Retinal pigment epithelial cell (primary cell): ENCODE measurements at places on chromosomes 7 and 10.

DNA sequence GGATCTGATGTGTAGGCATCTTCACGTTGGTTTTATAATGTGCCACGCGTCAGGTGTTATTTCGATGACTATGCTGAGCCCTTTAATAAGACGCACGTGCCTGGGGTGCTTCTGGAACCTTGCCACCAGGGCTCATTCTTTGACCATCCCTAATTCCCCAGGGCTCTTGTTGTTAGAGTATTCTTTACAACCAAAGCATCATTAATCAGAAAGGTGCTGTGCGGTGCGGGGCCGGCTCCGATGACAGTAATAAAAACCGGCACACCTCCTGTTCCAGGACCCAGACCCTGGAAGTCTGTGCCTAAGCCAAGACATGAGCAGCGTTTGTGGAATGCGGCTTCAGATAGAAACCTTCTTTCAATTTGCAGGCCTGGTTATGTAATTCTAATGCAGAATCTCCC is 58.4 kb downstream of the MGMT start:
- peak; percentile 44 for DNase-seq

DNA sequence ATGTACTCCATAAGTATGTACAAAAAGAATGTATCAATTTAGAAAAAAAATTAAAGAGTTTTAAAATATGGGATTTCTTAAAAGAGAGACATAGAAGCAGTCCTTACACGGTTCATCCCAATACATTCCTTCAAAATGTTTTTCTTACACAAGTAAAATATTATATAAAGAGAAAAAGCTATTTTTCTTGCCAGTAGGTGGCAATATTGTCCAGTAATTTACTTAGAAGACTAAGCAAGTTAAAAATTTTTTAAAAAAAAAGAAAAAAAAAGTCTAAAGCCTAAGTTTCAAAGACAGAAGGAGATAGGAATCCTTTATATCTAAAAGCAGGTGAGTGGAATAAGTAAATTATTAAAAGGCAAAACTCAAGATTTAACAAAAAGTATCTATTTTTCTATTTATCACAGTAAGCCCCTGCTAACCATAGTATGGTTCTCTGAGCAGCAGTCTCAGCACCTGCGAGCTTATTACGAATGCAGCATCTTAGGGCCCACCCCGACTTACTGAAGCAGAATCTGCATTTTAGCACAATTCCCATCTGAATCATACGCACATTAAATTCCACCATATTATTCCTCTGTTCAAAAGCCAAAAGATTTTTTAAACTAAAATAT is 240.6 kb downstream of the DGKI start:
- no peak for DNase-seq

DNA sequence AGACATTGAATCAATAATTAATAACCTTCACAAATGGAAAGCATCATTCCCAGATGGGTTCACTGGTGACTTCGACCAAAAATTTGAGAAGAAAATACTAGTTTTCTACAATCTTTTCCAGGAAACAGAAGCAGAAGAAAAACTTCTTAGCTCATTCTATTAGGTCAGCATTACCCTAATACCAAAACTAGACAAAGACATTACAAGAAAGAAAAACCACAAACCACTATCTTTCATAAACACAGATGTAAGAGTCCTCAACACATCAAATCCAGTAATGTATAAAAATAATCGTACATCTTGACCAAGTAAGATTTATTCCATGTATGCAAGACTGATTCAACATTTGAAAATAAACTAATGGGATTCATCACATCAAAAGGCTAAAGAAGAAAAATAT is 64.0 kb upstream of the CDK1 start:
- no peak for DNase-seq

DNA sequence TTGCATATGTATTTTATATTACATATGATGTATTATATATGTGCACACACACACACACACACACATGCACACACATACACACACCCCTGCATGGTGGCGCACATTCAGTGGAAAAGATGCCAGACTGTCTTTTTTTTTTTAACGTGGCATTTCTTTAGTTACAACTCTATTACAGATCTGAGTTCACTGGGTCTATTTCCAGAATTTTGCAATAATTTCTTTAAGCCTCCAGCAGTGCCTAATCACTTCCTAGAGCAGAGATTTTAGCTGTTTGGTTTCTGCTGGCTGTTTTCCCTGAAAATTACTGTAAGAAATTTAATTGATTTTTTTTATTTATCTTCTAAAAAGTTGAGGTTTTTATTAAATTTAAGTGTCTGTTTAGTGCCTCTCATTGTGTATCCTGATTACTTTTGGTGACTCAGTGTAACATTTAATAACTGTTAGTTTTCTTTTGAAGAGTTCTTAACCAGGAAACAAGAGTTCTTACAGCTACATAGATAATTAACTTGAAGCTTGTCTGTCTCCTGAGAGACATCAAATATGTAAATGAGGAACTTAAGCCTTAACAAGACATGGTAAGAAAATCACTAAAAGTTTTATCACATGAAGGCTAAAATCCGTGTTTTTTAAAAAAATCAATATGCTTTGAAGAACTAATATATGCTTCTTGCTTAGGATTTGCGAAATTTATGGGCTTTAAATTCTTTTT is 232.0 kb downstream of the MDFIC start:
- no peak for DNase-seq

DNA sequence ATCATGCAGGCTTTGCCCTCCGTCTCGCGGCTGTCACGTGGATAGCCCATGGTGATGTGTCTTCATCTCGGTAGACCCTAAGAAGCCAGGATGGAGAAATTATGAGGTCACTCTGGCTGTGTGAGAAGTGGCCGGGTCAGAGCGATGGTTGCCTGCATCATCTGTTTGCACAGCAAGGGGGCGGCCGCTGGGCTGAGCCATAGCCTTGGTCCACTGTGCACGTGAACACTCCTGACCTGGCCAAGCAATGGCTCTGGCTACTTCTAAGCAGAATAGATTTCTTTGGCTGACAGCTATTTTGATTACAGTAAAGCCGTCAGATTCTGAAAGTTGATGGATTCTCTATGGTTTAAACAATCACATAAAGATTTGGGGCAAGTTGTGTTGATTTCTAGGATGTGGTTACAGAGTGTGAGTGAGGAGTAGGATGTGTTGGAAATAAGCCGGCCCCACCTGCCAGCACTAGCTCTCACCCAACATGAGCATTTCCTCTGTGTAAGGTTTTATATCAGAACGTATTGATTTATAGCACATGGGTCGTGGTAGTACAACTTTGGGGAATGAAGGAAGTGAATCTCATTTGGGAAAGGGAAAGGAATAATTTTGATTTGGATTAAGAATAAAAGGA is 214.4 kb upstream of the GPR26 start:
- no peak for DNase-seq

DNA sequence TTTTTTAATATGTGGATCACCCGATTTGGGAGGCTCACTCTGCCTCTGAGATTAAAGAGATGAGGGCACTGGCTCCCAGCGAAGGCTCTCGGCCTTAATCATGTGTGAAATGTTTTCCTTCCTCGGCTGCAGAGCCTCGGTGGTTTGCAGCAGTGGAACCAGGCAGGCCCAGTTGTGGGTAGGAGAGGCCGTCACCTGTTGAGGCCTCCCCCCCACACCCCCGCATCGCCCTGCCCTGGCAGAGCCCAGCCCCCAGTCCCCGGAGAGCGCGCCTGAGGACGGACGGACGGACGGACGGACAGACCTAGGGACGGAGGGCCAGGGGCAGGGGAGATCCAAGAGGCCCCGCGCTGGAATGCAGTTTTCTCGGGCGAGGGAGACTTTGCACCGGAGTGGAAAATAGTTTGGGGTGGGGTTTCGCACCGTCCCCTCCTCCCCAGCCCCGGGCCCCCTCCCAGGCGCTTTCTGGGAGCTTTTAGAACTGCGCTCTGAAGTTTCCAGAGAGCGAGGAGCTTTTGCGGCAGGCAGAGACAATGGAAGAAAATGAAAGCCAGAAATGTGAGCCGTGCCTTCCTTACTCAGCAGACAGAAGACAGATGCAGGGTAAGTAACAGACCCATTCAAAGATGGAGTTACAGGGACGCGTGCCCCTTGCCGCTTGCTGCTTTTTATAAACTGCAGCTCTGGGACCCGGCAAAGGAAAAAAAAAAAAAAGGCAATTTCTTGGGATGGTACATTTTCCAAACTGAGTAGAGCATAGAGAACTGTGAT is at the start of gene KIAA1217:
Gene KIAA1217, plus strand, starts transcription at position 478 of the 771 bp plus-strand sequence. Its CDS starts 56 bp downstream, at position 534.
- no peak for DNase-seq

- DNase-seq = no peak
These were observed 1195.4 kb upstream of the LRRN3 start for GRCh38 chr7:109895536-109895935.

DNA sequence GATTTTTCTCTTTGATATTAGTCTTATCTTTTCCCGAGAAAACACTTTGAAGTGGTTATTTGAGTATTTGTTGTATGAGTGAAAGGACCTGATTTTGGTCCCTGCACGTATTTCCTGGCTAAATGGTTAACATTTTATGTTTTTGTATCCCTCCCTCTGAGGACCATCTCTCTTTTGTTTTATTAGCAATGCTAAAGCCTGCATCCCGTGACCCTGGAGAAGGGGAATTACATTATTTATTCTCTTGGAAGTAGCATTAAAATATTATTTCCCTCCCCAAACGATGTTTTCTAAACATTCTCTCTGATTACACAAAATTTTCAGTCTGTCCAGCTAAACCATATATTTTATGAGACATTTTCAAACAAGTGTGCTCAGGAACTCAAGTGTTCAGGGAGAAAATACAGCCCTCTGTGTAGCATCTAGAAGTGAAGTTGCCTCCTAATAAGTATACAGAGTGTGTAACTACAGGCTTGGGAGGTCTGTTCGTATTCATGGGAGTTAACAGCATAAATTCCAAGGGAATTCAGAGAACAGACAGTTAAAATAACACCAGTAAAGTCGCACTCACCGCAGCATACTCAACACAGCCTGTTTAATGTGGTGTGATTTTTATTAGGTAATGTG is 163.8 kb upstream of the NPVF start:
- DNase-seq = no peak

DNA sequence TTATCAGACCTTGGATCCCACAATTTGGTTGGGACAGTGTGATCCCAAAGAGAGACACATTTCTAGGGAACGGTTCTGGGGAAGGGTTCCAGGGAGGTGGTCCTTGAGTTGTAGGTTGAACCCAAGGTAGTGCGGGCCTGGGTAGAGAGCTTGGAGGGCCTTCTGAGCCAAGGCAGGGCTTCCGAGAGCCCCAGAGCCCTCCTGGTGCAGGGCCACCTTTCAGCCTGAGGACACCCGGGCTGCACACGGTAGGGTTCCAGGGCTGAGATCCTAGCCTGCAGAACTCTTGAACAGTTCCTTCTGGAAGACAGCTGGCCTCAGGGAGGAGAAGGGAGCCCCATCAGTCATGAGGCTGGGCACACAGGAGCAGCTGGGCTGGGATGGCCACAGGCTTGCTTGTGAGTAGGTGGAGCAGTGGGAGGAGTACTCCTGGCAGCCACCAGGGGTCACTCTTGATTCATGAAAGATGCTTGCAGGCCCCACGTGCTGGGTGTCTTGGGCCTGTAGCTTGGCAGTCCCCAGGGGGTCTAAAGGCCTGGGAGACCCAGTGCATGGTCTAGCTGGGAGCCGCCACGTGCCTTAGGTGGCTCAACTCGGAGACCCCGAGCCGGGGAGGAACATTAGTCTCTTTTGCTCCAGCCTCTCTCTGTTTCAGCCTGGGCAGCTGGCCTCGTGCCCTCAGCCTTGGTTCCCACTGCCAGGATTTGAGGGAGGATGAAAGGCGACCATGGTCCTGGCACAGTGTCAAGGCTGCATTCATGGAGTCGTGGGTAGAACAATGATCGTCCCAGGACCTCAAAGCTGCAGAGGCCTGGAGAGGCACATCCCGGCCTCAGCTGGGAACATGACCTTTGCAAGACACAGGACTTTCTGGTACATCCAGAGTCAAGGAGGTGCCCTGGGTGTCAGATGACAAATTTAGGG is 381.6 kb downstream of the TYW1 start:
- peak; percentile 11 for DNase-seq

DNA sequence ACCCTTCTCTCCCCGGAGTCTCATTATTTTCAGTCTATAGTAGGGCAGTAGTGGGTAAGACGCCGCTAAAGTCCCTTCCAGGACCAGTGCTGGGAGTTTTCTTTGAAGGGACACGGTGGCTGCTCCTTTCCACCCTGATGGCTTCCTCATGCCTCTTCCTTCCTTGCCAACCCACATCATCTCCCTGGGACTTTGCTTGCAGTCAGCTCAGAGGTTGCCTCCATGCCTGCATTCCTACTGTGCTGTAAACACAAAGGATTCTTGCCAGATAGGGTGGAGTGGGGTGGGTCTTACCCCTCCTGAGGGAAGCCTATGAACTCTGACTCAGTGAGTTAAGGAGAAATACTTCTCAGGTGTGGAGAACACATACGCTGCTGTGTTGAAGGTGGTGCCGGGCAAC is 59.9 kb upstream of the IGFBP3 start:
- no peak for DNase-seq
